ENCODE measurements at places on chromosomes 3 and 15. TPM values are rescaled to one million over a fixed set of nuclear protein-coding genes. Genes with fewer than 3 reads are reported as not detected.

GRCh38 chr3:99625643-99626416 is 12.6 kb upstream of the COL8A1 start:
- H3K4me1 ChIP-seq, result no peaks in the 10 kb centered on the region
- peaks cover 2% of the 10 kb centered on the region for H3K27me3 ChIP-seq
- no peaks in the 10 kb centered on the region for H3K36me3 ChIP-seq
- DNase-seq, result no peak

- H3K36me3 ChIP-seq, result no peaks in the 10 kb centered on the region
- H3K27me3 ChIP-seq, result no peaks in the 10 kb centered on the region
- DNase-seq, result no peak
- H3K4me1 ChIP-seq, result peaks cover 12% of the 10 kb centered on the region
- no peak overlapping the region for H3K4me3 ChIP-seq
- H3K27ac ChIP-seq, result no peak overlapping the region
These were observed 27.1 kb upstream of the AP4E1 start for GRCh38 chr15:50881121-50882048.

DNA sequence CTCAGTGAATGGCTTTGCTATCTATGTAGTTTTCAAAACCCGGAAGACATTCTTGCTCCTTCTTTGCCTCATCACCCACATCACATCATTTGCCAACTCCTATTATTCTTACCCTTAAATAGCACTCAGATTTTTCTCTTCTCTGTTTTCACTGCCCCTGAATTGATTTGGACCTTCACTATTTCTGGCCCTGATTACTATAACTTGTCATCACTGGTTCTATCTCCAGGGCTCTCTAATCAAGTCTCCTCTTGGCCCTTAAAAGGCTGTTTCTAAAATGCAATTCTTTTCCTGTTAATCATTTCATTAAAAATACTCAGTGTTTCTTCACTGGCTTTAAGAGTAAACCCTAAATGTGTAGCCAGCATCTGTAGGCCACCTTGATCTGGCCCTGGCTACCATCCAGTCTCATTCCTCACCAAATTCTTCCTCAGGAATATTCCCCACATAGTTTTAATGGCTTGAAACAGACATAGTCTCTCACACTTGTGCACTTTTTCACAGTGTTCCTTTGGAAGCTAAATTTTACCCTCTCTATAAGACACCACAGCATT is 437.1 kb upstream of the CBLB start:
- no peaks in the 10 kb centered on the region for H3K36me3 ChIP-seq
- no peak overlapping the region for H3K4me3 ChIP-seq
- no peak for DNase-seq
- H3K27ac ChIP-seq, result no peak overlapping the region

DNA sequence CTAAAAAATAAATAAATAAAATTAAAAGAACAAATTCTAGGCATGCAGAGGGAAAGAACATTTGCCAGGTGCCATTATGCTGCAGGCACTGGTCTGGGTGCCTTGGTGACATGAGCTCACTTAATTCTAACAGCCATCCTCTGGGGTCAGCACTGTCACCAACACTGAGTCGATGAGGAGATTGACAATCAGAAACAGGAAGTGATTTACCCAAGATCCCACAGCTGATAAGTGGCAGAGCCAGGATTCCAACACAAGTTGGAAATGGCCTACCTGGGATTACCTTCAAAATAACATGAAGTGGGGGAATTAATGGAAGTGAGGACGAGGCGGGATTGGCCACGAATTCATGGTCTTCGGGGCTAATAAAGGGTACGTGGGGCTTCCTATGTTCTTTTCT is 3.6 kb downstream of the PLIN1 start:
- no peak overlapping the region for H3K27ac ChIP-seq

DNA sequence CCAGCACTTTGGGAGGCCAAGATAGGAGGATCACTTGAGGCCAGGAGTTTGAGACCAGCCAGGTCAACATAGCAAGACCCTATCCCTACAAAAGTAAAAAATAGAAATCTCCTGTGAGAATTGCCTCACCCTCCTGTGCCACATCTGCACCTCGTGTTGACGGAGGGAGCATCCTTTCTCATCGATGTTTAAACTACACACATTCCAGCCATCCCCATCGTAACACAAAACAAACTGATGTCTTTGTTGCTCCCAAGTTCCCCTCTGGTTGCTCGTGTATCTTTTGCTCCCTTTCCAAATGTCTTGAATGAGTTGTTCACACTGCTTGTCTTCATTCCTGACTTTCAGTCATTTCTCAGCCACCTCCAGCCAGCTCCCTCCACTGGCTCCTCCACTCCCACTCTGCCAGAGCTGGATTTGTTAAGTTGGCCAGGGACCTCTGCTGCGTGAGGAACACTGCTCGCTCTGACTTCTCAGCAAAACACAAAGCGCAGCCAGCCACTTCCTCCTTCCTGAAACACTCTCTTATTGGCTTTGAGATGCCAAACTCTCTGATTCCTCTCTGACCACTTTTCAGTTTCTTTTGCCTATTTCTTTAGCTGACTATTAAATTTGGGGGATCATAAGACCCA is 53.6 kb upstream of the ATP13A3 start:
- H3K27me3 ChIP-seq, result no peaks in the 10 kb centered on the region
- no peak for DNase-seq
- H3K27ac ChIP-seq, result peak overlapping the region; percentile 1
- H3K4me3 ChIP-seq, result no peak overlapping the region

DNA sequence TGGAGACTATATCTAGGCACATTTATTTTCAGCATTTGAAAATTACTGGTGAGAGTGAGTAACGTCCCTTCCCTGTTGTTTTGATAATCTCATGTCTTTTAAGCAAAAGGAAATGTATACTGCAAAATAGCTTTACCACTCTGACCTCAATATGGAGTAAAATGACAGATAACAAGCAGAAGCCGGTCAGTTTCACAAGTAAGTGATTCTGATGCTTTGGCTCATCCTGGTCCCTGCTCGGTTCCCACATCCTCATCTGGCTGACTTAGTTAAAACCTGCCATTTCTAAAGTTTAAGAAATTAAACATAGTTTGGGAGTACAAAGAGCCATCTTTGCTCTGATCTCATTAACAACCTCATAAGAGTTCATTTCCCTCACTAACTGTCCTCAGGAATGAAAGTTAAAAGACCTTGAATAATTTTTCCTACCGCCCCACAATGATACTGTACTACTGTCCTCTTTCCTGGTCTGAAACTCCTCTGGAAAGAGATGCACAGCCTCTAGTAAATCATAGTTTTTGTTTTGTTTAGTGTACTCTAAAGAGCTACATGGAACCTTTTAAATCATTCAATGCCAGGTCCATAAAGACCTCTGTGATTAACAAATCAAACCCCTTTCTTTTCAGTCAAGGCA is 72.3 kb upstream of the ICE2 start:
- no peak for DNase-seq
- no peak overlapping the region for H3K27ac ChIP-seq
- no peaks in the 10 kb centered on the region for H3K36me3 ChIP-seq
- H3K4me3 ChIP-seq, result no peak overlapping the region
- H3K27me3 ChIP-seq, result no peaks in the 10 kb centered on the region

GRCh38 chr3:42078677-42079076 is 12.5 kb upstream of the TRAK1 start:
- peaks cover 49% of the 10 kb centered on the region for H3K4me1 ChIP-seq
- H3K4me3 ChIP-seq, result no peak overlapping the region
- H3K36me3 ChIP-seq, result peaks cover 18% of the 10 kb centered on the region
- H3K27ac ChIP-seq, result no peak overlapping the region
- no peak for DNase-seq

GRCh38 chr15:34370643-34371042 is 3.6 kb upstream of the LPCAT4 start:
- H3K4me3 ChIP-seq, result peak overlapping the region; percentile 41
- H3K36me3 ChIP-seq, result no peaks in the 10 kb centered on the region
- peaks cover 14% of the 10 kb centered on the region for H3K4me1 ChIP-seq
- H3K27ac ChIP-seq, result no peak overlapping the region
- no peaks in the 10 kb centered on the region for H3K27me3 ChIP-seq

DNA sequence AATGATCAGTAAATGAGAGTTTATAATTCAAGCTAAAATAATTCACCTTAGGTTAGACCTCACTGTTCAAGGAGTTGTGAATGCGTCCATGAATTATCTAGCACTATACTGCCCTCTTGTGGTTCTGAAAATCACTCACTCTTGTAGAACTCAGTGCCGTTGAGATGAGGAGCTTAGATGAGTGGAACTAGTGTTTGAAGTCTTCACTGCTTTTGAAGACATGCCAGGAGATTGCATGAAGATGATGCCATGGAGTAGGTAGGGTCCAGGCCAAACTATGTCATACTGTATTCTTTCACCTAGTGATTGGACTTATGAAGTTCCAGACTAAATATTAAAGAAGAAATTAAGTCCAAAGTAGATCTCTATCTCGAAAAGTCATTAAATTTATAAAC is 28.8 kb downstream of the LYSMD4 start:
- H3K27ac ChIP-seq, result no peak overlapping the region
- peaks cover 4% of the 10 kb centered on the region for H3K36me3 ChIP-seq
- no peak overlapping the region for H3K4me3 ChIP-seq
- no peaks in the 10 kb centered on the region for H3K27me3 ChIP-seq

DNA sequence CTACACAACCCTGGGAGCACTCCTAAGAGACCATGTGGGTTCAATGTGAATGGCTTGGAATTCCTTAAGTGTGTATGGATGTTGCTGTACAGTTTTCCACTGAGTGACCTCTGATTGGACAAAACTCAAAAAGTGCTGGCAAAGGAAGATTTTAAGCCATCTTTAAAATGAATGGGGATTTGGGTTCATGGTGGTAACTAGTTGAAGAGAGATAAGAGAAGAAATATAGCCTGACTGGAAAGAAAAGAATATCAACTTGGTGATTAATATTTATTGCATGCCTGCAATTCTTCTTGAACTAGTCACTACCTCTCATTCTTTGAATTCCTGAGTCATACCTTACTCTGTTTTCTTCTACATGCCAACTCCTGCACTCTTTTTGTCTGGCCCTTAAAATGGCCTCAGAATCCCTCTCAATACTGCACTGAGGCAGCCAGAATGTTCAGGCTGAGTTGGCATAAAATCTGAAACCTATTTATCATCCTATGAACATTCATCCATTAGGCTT is 124.7 kb downstream of the RPL22L1 start:
- H3K4me1 ChIP-seq, result no peaks in the 10 kb centered on the region
- no peak overlapping the region for H3K4me3 ChIP-seq
- no peaks in the 10 kb centered on the region for H3K36me3 ChIP-seq
- no peak for DNase-seq
- peaks cover 6% of the 10 kb centered on the region for H3K27me3 ChIP-seq

- H3K36me3 ChIP-seq, result peaks cover 3% of the 10 kb centered on the region
- no peak overlapping the region for H3K4me3 ChIP-seq
- no peaks in the 10 kb centered on the region for H3K27me3 ChIP-seq
These were observed 16.4 kb downstream of the CA12 start for GRCh38 chr15:63365273-63365680.

GRCh38 chr3:175378348-175378747 is 519.2 kb downstream of the NAALADL2 start:
- H3K27ac ChIP-seq, result no peak overlapping the region
- no peaks in the 10 kb centered on the region for H3K36me3 ChIP-seq
- no peak for DNase-seq
- no peaks in the 10 kb centered on the region for H3K27me3 ChIP-seq
- no peaks in the 10 kb centered on the region for H3K4me1 ChIP-seq

DNA sequence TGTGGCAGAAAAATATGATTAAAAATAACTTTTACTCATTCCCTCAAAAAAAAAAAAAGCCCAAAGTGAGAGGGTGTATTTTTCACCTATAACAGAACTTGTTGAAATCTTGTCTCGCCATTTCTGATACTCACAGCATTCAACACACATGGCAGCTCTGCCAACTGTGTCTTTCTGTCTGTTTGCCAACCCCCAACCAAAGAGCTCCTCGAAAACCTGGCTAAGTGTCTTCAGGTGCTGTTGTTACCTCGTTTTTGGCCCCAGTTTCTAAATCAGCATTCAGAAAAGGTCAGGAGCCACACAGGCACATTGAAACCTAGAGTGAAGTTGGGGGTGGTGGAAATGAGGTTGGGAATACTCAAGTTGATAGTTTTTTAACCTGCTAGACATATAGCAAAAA is 123.5 kb downstream of the TMEM108 start:
- no peak overlapping the region for H3K4me3 ChIP-seq
- no peak for DNase-seq
- no peak overlapping the region for H3K27ac ChIP-seq
- no peaks in the 10 kb centered on the region for H3K27me3 ChIP-seq
- H3K4me1 ChIP-seq, result no peaks in the 10 kb centered on the region
- H3K36me3 ChIP-seq, result no peaks in the 10 kb centered on the region

DNA sequence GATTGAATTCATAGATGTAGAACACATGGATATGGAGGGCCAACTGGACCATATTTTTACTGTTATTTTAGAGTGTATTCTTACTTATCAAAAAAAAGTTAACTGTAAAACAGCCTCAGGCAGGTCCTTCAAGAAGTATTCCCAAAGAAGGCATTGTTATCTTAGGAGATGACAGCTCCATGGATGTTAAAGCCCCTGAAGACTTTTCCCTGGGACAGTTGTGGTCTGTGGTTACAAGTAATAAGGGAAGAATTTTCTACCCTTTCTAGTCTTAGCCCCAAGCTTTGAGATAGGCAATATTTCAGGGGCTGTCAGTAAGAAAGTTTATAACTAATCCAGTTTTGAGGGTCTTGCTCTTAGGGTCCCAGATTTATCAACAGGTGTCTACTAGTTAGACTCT is 62.5 kb downstream of the LRRC49 start:
- no peak overlapping the region for H3K27ac ChIP-seq
- no peak overlapping the region for H3K4me3 ChIP-seq
- no peaks in the 10 kb centered on the region for H3K4me1 ChIP-seq
- peaks cover 17% of the 10 kb centered on the region for H3K36me3 ChIP-seq
- no peak for DNase-seq

DNA sequence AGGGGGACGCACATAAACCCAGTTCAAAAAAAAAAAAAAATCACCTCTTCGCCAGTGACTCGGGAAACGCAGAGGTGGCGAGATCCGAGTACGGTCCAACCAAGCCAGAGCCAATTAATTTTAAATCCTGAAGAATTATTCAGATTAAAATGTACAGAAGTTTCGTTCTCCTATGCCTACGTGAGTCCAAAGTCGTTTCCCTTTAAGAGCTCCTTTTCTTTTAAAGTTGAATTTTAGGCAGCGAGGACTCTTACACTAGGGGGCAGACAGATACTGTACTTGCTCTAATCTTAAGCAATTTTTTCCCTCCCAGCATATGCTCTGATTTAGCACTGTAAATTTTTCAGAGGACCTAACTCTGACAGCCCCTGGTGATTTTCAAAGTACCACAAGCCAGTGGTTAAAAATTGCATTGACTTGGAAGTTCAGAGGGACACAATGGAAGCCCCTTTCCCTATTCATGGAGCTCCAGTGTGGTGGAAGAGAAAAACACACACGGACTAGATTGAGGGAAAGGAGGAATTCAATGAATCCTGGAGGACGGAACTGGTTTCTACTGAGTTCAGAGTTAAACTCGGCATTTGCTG is 3.3 kb upstream of the NR2F2 start:
- DNase-seq, result no peak
- peaks cover 40% of the 10 kb centered on the region for H3K27me3 ChIP-seq
- H3K4me3 ChIP-seq, result peak overlapping the region; percentile 98

RHCG gene
- not detected for total RNA-seq

KNG1 gene
- total RNA-seq, result not detected

ASB14 gene
- not detected for total RNA-seq

ARPIN gene
- total RNA-seq, result 26.0 TPM

APEH gene
- 150 TPM for total RNA-seq

LAMB2 gene
- 108 TPM for total RNA-seq

USP50 gene
- not detected for total RNA-seq

HIGD2B gene
- not detected for total RNA-seq

CAPN3 gene
- 2.7 TPM for total RNA-seq

SLC28A1 gene
- not detected for total RNA-seq

All from neural crest cell (in vitro differentiated cells).